ENCODE measurements at places on chromosomes 11 and 22.

- DNase-seq = no peak
Measured at GRCh38 chr11:66157182-66157864, 87.3 kb downstream of the PACS1 start.

- DNase-seq = no peak
Measured at GRCh38 chr11:33696931-33697638, 3.5 kb downstream of the C11orf91 start.

DNA sequence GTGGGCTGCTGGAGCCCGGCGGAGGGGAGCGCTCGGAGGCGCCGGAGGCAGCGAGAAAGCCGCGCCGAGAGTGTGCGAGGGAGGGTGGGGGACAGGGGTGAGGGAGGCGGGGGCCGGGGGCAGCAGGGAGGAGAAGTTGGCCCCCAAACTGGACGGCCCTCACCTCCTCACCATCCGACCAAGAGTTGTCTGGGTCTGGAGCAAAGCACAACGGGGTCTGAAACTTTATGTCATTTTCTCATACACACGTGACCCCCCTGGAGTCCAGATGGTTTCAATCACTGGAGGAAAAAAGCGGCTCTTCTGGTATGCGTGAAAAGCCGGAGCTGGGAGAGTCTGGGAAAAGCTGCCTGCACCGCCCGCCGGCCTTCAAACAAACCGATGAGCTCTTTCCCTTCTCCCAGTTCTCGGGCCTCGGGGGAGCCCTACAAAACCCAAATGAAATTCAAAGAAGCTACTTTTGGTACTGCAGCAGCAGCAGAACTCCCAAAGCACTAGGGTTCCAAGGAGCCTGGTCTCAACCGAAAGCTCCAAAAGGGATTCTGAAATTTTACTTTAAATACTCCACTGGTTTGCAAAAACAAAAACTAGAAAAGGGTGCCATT, 39.7 kb upstream of the AKIP1 start:
- DNase-seq = no peak

DNA sequence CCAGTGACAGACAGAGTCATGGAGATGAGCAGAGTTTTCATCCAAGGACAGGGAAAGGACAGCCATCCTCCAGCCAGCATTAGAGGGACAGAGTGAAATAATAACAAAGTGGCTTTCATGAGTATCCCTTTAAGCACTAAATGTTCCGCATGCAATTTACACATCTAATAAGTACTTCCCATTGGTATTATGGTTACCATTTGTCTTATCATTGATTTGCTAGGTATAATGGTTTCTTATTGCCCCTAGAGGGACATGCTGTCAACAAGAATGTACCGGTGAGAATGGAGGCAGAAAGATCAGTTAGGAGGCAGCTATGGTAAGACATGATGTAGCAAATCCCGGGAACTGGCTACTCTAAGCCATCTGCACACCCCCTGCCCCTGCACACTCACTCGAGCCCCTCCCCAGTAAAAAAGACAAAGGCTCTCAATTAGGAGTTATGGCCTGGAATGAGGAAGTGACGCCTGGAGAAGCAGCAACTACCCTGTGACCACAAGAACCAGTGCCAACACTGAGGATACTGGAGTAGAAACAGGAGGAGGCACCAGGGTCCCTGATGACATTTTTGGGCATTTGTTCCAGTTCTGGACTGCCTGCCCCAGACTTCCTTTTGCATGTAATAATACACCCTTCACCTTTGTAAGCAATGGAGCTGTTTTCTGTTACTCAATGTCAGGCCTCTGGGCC, 30.2 kb upstream of the HMGXB4 start:
- no peak for DNase-seq

DNA sequence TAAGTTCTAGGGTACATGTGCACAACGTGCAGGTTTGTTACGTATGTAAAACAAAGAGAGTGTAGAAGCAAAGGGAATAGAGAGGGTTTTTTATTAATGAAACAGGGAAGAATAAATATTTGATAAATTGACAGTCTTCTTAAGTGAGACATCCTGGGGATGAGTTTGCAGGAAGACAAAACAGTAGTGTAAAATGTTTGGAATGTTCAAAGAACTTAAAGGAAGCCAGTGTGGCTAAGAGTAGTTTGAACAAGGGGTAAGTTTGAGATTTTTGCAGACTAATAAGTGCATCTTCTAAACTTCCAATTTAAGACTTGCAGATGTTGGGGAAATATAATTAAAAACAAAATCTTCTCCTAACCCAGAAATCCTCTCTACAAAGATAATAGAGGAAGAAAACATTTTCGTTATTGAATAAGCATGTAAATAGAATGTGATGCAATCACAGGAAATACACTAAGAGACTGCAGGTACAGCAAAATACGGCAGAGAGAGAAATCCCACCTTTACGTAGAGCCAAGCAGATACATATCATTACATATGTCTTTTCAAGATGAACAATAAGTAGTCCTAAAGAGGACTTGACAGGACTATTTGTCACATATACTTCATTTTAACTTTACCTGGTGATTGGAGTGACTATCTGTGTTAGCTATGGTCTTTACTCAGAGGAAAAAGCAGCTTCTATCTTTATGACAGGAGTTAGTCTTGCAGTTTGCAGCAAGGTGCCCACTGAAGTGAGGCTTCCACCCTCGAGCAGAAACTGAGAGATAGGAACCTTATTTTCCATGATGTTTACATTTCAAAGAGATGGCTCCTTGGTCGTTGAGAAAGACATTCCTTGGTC, 402.1 kb downstream of the CNTN5 start:
- no peak for DNase-seq

DNA sequence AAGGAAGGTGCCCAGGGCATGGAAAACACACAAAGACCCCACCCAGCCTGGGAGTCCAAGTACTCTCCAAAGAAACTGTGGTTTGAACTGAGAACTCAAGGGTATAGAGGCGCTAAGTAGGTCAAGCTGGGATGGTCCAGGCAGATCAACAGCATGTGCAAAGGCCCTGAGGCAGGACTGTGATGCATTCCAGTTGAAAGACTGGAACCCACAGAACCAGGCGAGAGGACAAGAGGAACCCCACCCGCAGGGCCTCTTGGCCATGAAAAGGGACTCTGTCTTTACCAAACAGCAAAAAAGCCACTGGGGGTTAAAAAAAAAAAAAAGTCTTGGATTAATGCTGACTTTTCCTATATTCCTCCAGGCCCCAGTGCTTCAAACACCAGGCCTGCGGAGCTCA, 14.3 kb downstream of the CARD10 start:
- DNase-seq = no peak

- no peak for DNase-seq
Measured at GRCh38 chr11:3036419-3036818, 20.8 kb downstream of the CARS1 start.

- DNase-seq = peak; percentile 72
Measured at GRCh38 chr11:118914178-118914918, 11.4 kb downstream of the BCL9L start.

GRCh38 chr11:100575860-100576717, 111.0 kb upstream of the ARHGAP42 start:
- no peak for DNase-seq

DNA sequence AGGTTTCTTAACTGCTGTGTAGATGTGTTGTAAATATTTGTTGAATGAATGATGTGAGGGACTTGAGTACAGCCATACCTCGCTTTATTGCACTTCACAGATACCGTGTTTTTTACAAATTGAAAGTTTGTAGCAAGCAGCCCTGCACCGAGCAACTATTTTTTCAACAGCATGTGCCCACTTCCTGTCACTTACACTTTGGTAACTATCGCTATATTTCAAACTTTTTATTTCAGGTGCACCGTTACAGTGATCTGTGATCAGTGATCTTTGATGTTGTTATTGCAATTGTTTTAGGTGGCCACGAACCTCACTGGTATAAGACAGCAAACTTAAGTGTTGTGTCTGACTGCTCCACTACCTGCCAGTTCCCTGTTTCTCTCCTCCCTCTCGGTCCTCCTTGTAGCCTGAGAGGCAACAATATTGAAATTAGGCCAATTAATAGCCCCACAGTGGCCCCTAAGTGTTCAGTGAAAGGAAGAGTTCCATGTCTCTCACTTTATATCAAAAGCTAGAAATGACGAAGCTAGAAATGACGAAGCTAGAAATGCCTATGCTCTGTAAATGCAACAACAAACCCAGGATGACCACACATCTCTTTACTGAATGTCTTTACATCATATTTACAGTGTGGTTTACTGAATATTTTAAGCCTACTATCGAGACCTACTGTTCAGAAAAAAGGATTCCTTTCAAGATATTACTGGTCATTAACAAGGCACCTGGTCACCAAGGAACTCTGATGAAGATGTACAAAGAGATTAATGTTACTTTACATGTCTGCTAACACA, 1.0 kb downstream of the SFI1 start:
- DNase-seq = peak; percentile 49

GRCh38 chr11:113240790-113241635, 73.4 kb upstream of the TTC12 start:
- DNase-seq = no peak

- DNase-seq = no peak
Measured at GRCh38 chr11:131867457-131868257, 497.2 kb downstream of the NTM start.

DNA sequence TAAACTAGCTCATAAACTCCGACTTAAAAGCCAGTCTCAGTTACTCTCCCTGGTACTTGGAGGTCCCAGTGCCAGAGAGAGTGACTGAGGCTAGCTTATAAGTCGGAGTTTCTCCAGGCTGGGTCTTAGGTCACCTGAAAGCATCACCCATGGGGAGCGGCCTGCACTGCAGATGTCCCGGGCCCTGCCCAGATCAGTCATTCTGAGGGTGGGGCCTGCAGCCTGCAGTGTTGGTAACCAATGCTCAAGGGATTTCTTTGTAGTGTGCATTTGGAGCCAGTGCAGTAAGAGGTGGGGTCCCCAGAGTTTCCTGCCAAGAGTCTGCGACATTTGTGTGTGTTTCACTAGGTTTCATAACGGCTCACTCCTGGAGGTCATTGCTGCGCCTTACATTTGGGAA, 14.8 kb downstream of the TAB1 start:
- DNase-seq = no peak

DNA sequence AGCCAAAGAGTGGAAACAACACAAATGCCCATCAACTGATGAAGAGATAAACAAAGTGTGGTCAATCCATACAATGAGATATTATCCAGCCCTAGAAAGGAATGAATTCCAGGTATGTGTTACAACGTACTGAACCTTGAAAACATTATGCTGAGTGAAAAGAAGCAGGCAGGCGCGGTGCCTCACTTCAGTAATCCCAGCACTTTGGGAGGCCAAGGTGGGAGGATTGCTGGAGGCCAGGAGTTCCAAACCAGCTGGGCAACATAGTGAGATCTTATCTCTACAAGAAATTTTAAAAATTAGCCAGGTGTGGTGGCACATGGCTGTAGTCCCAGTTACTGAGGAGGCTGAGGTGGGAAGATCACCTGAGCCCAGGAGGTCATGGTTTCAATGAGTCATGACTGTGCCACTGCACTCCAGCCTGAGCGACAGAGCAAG, 24.6 kb upstream of the TESMIN start:
- no peak for DNase-seq

DNA sequence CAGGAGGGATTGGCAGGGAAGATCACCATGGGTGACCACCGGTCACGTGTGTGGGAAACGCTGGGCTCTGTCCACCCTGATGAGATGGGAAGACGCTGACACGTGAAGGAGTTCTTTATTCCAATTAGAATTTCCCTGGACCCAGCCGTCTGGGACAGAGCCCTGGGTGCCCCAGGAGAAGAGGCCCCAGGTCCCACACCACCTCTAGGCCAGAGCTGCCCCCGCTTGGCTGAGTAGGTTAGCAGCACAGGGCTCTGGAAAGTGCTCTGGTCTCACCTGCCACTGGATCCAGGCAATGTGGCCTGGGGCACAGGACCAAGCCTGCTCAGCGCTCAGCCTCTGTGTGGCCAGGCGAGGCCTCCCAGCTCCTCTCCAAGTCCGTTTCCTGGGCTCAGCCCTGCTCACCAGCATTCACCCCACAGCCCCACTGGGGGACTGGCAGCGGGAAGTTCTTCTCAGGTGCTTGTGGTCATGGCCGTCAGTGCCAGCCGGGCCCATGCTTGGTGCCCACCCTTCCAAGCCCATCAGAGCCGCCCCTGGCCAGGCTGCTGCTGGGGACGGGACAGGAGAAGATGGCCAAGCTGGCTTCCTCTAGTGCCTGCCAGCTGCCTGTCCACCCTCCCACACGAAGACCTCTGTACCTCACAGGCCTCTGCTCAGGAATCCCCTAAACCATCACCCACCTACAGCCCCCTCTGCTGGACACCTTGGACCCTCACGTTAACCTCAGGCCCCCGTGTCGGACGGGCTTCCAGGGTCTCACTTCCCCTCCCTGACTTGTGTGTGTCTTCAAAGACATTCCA, 62.5 kb upstream of the FGF3 start:
- no peak for DNase-seq

GRCh38 chr11:9169595-9170295, 78.3 kb upstream of the SCUBE2 start:
- no peak for DNase-seq

Measured in CD4-positive, alpha-beta T cell treated with Interleukin-2 at 100 ng/mL for 4 hours (primary cell).